Activated naive CD8-positive, alpha-beta T cell treated with anti-CD3 and anti-CD28 coated beads, Interleukin-2, amount 10 ng/mL, durations not matched to agents 7 days and 5 days (primary cell): ENCODE measurements at places on chromosomes 1 and 21.

DNA sequence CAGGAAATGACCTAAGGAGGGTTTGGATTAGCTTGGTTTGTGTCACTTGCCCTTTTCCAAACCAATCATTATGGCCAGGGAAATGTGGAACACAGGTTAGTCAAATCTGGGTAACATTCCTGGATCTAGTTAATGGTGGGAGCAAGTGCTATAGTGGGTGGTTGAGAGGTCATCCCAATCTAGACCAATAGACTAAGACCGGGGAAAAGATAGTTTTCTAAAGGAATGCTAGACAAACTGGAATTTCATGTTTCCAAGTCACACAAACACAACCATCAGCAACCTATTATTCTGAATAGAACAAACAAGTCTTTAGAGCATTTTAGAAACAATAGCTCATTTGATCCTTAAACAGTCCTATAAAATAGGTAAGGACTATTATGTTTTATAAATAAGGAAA is 4.3 kb upstream of the MAN1A2 start:
- no peak for DNase-seq

DNA sequence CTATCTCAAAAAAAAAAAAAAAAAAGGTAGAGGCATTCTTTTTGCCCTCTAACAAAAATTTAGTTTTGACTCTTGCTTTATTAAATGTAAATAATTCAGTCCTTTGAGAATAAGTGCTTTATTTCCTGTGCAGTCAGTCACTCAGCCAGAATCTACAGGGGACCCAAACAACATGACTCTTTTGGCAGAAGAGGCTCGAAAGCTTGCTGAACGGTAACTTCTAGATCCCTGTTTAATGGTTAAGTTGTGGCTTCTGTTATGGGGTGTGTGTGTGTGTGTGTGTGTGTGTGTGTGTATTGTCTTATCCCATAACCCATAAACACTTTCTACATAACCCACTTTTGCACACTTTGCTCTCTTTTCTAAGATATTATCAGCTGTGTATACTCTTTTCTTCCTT is 54.9 kb upstream of the LAMC2 start:
- no peak for DNase-seq

DNA sequence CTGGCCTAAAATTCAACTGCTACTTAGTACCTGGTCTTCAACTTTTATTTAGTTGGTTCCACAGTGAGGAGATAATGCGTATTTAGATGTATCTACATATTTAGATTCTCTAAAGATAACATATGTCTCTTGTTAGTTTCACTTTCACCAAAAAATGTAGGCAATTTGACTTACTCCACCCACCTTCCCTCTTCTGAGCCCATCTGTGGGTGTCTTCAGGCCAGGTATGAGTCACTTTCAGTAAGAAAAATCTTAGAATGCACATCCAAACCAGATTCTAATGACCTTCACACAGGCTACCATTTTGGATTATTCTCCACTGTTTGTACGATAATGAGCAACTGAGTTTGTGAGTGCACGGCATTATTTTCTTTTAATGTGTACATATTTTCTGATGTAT is 501.7 kb downstream of the NEGR1 start:
- no peak for DNase-seq

- DNase-seq = no peak
Measured at GRCh38 chr1:85357817-85358216, 81.4 kb upstream of the BCL10 start.

DNA sequence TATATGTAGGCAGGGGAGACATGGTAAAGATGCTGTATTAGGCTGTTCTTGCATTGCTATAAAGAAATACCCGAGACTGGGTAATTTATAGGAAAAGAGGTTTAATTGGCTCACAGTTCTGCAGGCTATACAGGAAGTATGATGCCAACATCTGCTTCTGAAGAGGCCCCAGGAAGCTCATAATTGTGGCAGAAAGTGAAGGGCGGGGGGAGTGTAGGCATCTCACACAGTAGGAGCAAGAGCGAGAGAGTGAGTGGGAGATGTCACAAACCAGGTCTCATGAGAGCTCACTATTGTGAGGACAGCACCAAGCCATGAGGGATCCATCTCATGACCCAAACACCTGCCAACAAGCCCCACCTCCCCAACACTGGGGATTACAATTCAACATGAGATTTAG is 21.1 kb downstream of the MAN1A2 start:
- DNase-seq = no peak

DNA sequence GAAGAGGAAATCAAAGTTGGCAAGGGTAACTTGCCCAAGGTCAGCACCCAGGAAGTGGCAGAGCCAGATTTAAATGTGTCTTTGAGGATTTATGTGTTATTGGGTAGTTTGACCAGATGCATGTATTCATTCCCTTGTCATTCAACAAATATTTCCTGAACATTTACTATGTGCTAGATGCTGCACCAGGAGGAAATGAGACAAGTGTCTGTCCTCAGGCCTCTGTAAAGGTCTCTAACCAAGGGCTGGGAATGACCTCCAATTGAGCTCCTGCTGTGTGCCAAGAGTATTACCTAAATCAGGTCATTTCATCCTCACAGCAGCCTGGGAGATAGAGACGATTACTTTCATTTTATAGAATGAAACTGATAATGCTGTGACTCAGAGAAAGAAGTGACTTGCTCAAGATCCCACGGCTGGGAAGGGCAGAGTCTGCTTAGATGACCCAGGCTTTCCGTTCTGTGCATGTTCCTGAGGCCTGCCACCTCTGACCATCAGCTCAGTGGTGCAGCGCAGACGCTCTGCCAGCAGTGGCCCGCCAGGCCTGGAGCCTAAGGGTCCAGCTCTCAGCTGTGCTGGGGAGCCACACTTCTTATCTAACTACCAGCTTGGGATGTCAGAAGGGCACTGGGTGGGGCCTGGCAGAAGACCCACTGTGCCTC is 3.5 kb upstream of the TTC22 start:
- DNase-seq = no peak

DNA sequence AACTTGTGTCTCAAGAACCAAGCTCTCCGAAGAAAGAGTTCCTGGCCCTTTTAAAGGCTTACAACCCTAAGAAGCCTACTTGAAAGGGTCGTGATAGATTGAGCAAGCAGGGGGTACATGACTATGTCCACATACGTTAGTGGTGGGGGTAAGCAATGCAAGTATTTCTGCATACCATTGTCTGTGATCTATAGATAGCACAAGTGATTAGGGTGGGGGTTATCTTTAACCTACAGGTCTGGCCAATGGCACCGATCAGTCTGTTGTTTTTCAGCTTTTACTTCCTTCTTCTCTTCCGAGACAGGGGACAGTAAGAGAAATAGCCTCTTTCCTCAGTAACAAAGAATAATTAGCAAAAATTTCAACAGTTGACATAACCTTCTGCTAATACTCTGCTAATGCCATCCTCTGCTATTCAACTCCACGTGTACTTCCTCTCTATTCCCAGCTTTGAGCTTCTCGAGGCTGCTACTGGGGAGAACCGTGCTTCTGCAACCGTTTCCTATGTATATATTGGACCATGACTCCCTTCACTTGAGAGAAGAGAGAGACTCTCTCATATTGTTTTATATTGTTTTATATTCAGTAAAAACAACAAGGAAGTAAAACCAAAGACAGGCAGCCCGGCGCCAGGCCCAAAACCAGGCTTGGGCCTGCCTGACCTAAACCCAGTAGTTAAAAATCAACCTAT is 727.7 kb upstream of the NCAM2 start:
- DNase-seq = no peak

DNA sequence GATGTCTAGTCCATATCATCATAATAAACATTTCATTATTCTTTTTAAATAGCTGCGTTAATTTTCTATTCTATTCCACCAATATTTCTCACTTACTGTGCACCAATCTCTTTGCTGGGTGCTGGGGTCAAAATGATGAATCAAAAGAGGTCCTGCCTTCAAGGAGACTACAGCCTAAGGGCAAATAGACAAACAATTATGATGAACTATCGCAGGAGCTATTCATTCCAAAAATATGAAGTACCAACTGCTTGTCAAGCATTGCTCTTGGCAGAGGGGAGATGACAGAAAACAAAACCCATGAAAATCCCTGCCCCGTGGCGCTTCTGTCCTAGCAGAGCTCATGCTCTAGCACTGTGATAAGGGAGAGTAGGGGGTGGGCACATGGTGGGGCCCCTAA is 28.8 kb upstream of the SLC26A9 start:
- no peak for DNase-seq

- DNase-seq = no peak
Measured at GRCh38 chr1:219773775-219774174, 154.6 kb downstream of the SLC30A10 start.

DNA sequence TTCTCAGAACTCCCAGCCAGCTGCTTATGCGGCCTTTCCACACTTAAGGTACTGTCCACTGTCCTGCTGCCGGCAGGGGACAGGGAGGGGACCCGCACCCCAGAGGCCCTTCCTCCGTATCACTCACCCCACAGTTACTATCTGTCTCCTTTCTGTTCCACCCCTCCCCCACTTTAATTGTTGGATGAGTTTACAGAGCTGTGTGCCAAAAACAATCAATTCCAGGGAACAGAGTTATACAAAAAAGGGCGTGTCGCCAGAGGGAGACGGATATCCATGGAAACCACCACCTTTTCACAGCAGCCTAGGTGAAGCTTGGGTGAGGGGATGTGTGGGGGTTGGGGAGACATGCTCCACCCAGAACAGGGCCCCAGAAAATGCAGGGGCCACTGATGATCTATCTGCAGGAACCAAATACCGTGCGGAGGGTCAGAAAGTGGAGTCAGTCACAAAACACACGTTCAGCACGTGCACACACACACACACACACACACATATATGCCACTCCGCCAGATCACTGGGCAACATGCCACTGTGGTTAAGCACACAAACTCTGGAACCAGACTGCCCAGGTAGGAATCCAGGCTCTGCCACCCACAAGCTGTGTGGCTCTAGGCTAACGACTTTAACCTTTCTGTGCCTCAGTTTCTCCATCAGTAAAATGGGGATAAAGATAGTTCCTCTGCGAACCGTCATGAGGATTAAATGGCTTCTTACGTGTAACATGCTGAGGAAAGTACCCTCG is 30.5 kb downstream of the CASZ1 start:
- no peak for DNase-seq

GRCh38 chr1:43783671-43784205 is 76.4 kb downstream of the ST3GAL3 start:
- no peak for DNase-seq

- peak; percentile 58 for DNase-seq
Measured at GRCh38 chr1:161192476-161193465, 6.1 kb downstream of the ADAMTS4 start.

DNA sequence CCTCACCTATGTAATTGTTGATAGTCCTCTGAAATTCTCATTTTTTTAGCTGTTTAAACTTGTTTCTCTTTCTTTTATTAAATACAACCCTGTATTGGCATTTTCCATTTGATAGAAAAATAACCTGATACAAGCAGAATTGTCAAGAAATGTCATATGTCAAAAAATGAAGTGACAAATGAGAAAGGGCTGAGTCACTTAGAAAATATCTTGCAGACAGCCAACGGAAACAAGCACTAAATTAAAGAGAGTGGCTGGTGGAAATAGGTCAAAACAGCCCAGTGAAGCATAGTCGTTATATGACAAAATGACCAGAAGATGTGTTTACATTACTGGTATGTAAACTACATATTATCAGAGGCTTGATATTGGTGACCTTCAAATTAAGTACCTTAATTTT is 484.4 kb downstream of the PLA2G4A start:
- no peak for DNase-seq

GRCh38 chr1:202698276-202698675 is 12.0 kb downstream of the SYT2 start:
- DNase-seq = no peak

DNA sequence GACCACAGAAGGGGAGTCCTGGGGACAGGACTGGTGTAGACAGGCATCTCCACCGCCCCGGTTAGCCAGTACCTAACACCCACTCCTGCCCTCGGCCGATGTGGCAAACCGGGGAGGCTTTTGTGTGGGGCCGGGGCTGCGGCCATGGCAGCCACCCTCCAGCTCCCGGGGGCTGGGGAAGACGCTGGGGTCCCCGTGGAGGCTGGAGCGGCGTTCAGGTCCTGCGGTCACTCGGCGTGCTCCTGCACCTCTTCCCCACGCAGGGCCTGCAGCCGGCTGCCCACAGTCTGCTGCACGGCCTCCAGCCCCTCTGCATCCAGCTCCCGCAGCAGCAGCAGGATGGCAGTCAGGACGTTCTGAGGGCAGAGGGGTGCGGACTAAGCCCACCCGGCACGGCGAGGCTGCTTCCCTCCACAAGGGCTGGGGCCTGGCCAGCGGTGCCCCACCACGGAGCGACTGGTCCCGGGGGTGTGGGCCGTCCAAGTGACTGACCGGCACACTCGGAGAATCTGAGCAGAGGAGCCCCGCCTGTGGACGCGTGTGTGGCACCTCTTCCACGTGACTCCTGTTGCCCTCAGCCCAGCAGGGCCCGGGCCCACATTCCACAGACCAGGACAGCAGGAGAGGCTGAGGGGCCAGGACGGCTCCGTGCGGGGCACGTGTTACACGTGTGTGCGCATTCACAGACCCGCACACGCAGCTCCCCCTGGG is 9.1 kb downstream of the CFAP410 start:
- no peak for DNase-seq

- no peak for DNase-seq
Measured at GRCh38 chr1:58745117-58745516, 38.7 kb downstream of the JUN start.

DNA sequence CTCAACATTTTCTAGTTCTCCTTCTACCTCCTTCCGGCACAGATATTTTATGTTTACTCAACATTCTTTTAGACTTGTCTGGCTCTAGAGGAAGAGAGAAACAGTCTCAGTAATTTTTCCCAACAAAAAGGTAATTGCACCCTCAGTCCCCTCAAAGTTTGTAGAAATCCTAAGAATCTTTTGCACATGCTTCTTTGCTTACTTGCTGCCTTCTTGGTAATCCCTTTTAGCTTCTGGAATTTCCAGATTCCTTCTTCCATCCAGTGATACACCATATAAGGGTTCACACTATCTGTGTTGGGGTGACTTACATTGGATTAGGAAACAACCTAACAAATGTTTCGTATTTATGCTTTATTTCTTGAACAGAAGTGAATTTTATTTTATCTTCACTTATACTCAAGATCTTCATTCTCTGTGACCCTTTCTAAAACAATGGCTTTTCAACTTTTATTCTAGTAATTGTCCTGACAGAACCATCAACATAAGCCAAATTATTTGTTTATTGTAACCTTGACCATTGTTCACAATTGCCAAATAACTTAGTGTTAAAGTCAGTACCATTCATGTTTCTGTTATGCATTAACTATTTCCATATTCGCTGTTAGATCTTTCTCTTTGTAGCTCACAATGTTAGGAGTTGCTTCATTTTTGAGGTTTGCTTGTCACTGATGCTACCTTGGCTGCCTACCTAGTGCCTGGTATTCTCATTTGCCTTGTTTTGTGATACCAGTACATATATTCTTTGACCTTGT is 238.1 kb downstream of the HMCN1 start:
- no peak for DNase-seq

GRCh38 chr1:50271337-50271736 is 151.9 kb downstream of the DMRTA2 start:
- DNase-seq = no peak
